ENCODE measurements at places on chromosomes 2 and 18. TPM values are rescaled to one million over a fixed set of nuclear protein-coding genes. Genes with fewer than 3 reads are reported as not detected.

DNA sequence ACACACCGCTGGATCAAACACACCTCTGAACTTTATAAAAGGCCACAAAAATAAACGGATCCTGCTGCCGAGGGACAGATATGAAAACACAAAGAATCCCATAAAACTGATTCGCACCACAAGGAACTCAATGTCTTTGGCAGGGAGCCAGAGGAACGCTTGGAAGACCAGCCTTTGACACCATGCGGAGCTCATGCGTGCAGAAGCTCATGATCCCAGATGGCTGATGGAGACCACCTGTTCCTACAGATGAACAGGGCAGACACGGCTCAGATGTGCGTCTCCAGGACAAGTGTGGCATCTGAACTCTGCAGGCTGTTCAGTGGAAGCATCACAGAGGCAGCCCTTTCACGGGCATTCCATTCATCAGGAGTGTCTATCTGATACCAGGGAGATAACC, 24.9 kb downstream of the COPS9 start:
- DNase-seq, result no peak

DNA sequence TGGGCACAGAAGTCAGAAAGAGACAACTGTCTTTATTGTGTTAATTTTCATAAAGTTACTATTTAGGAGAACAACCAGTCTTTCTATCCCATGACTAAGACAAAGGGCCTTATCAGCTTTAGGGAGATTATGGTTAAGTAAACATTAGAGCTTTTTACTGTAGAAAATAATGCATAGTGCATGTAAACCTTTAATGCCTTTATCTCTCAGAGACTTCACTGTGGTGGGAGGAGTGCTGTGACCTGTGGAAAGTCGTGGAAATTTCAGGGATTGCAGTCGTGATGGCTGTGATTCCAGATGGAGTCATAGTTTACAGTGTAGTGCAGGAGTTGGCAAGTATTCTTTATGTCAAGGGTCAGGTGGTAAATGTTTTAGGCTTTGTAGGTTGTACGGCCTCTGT, 15.8 kb downstream of the ZNF236 start:
- no peak for DNase-seq

DNA sequence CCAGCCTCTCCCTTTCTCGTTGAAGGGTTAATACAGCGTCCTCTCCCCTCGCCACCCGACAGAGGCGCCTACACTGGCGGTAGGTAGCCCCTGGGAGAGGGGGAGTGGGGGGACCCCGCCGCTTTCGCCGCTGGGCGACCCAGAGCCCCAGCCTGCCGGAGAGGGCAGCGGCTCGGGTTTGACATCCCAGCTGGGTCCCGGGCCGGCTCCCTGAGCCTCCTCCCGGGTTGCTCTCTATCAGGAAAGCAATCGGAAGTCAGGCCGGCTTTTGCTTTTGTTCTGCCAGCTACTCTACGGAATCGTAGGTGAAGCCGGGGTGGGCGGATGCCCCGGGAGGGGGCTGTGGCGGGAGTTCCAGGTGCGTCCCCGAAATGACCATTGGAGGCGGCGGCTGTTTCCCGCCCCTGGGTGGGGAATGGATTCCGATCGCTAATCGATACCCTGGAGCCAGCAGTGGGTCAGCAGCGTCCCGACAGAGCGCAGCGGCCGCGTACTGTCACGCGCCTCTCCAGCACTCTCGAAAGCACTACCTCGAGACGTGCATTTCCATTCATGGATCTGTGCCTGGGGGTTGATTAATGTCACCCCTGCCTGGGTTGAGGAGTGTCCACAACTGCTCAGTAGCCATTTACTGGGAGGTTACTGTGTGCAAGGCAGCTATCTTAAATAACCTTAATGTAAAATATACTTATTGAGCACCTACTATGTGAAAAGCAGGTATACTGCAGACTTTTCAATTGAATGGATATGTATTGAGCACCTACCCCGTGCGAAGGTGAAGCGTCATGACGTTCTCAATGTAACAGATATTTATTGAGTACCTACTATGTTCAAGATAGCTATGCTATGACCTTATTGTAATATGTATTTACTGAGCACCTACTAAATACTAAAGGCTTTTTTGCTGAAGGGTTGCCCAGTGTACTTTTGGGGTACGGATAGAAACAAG, 1.1 kb downstream of the MAPK4 start:
- peak; percentile 5 for DNase-seq

- no peak for DNase-seq
These were observed 7.3 kb downstream of the PPP3R1 start for GRCh38 chr2:68245066-68245465.

DNA sequence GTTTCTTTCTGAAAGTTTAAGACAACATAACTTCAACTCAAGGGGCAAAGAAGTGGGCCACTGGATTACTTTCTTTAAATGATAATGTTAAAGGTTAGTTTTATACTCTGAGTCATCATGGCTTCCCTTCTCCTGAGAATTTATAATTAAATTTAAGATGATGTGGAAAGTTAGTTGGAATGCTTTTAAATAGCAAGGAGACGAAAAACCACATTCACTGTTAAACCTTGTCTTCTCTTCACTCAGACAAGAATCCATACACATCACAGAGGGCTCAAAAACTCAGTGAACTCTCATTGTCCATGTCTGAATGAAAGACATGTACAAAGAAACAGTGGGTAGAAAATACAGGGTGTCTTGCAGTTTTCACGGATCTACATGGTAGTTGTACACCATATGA, 65.6 kb downstream of the COL5A2 start:
- no peak for DNase-seq

TWIST2 gene
- not detected for total RNA-seq
